CD4-positive, alpha-beta T cell treated with Interleukin-12 subunit alpha and Interleukin-12 subunit beta, for 1 hour (primary cell): ENCODE measurements at places on chromosomes 7 and 10.

DNA sequence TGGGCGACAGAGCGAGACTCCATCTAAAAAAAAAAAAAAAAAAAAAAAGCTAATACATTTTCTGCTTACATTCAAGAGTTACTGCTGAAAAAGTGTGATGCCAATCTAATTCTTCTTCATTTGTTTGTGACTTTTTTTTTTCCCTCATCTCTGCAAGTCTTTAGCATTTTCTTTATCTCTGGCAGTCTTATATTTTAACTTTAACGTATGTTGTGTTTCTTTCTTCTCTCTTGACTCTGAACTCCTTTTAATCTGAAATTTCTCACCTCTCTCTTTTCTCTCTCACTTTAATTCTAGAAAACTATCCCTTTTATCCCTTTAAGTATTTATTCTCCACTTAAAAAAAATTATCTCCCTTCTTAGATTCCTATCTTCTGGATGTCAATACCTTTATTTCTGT is 146.5 kb downstream of the JMJD1C start:
- no peak for DNase-seq

DNA sequence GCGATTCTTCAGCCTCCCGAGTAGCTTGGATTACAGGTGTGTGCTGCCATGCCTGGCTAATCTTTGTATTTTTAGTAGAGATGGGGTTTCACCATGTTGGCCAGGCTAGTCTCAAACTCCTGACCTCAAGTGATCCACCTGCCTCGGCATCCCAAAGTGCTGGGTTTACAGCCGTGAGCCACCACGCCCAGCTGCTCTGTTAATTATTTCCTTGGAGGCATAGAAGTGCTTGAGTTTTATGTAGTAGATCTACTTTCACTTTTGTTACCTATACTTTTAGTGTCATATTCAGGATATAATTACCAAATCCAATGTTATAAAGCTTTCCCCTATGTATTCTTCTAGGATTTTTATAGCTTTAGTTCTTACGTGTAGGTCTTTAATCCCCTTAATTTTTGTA is 1093.0 kb downstream of the GATA3 start:
- DNase-seq = no peak

DNA sequence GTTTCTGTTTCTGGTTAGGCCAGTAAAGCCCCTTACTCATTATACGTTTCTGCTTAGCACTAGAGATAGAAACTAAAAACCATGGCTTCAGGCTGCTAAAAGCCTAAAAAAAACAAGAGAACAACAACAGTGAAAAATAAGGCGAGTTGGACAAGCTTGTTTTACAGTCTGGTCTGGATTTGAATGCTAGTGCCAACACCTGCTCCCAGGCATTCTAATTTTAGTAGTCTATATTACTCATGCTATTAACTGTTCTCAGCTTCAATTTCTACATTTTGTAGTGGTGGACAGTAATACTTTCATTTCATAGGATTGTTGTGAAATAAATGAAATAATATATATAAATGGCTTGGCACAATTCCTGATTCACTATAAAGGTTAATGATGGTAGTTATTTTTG is 108.5 kb downstream of the HBP1 start:
- DNase-seq = no peak

- DNase-seq = no peak
Measured at GRCh38 chr7:110607050-110607857, 483.7 kb upstream of the LRRN3 start.

- no peak for DNase-seq
Measured at GRCh38 chr7:42479816-42480633, 243.0 kb upstream of the GLI3 start.

- no peak for DNase-seq
Measured at GRCh38 chr7:116952635-116953371, 498 bp upstream of the ST7 start.

- no peak for DNase-seq
Measured at GRCh38 chr10:11548768-11549099, 62.7 kb downstream of the USP6NL start.

- DNase-seq = no peak
Measured at GRCh38 chr10:102600816-102601215, 43.5 kb upstream of the TRIM8 start.

GRCh38 chr10:77485847-77486246 is 151.8 kb downstream of the KCNMA1 start:
- DNase-seq = no peak

- DNase-seq = no peak
Measured at GRCh38 chr10:98519841-98520240, 73.1 kb upstream of the HPS1 start.

DNA sequence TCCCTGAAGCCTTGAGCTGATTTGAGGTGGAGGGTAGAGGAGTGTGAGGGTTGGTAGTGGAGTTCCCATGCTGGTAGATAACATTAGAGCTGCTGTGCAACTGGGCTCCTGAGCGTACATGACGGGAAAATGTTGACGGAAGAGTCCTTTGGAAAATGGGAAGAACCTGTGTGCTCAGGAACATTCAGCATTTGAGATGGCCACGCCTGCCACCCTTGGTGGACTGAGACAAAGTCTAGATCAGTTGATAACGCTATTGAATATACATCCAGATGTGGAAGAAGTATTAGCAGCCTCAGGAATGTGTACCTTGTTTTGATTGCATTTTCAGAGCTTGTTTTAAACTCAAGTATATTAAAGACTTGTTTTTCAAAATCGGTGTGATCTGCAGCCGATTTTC is 16.1 kb downstream of the PCBD1 start:
- no peak for DNase-seq

DNA sequence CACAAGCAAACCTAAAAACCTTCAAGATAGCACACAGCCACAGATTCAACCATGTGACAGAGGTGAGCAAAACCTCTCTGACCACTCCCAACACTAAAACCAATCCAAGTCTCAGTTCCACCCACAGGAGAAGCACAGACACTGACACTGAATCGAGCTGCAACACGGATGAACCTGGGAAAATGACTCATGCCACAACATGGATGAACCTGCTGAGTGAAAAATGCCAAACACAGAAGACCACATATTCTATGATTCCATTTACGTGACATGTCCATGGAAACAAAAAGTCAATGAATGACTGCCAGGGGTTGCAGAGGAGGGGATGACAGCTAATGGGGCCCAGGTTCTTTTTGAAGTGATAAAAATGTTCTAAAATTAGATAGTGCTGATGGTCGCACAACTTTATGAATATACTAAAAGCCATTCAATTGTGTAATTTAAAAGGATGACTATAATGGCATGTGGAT is 22.0 kb downstream of the CYTH3 start:
- no peak for DNase-seq

DNA sequence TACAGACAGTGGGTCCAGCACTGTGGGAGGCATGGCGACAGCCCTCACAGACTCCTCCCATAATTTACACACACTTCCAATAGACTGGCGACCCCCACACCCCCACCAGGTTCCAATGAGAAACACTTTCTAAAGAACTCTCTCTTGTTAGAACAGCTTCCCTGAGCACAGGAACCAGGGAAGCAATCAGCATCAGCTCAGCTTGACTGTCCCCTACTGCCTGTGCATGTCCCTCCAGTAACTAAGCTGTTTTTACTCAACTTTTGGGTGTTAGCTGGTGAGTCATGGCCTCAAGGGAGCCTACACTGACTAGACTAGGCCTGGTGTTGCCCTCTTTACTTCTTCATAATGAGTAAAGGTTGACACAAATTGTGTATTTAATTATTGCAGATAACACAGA is 32.6 kb upstream of the HERPUD2 start:
- no peak for DNase-seq

DNA sequence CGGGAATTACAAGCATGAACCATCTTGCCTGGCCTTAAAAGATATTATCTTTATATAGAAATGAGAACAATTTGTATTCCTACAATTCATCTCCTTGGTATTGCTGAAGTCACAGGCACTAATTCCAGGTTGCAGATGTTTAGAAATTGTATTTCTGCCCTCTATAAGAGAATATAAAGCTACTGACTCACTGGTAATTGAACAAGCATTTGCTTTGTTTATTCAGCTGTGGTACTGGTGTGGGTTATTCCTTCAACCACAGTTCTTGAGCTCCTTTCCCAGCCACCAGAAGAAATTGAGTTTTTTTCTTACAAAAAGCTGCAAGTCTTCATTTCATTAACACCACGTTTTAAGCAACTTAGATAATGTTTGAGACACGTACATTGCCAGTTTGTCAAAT is 29.0 kb upstream of the MPP7 start:
- DNase-seq = peak; percentile 52

DNA sequence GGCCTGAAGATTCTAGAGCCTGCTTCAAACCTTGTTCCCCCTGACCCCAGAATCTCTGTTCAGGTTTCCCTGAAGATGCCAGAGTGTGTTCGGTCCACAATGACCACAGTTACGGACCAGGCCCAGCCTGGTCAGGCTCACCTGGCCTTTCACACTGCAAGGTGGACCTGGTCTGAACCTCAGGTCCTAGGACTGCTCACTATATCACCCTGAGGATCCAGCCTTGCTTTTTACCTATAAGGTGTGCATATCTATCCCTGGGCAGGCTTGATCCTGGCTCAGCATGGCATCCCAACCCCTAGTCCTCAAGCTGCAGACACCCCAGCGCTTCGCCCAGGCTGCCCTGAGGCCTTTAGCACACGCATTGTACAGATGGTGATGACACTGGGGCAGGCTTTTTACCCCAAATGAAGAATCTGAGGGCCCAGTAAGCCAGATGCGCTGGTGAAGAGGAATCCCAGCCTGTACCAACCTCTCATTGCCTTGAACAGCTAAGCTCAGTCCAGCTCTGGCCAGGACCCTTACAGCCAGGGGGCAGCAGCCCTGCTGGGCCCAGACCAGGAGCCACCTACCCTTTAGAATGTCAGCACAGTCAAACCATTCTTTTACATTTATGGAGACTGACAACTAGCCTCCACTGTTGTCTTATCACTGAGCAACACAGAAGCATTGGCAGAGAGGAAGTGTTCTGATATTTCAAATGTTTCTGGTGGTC is 28.0 kb downstream of the MAT1A start:
- DNase-seq = no peak

GRCh38 chr10:99292159-99292558 is 37.0 kb upstream of the CNNM1 start:
- DNase-seq = no peak

GRCh38 chr10:89609833-89610346 is 35.2 kb downstream of the PANK1 start:
- DNase-seq = no peak

DNA sequence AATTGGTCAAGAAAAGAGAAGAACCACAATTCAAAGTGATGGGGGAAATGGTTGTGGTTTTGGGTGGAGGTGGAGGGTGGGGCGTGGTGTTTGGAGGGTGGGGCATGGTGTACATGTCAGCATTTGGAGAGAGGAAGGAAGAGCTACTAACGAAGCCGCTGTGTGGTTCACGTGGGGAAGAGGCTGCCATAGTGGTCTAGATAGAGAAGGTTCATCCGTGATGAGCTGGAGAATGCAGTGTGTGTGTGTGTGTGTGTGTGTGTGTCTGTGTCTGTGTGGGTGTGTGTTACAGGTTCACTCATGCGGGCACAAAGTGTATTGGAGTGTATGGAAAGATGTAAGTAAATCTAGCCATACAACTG is 6.1 kb upstream of the VCL start:
- peak; percentile 87 for DNase-seq

DNA sequence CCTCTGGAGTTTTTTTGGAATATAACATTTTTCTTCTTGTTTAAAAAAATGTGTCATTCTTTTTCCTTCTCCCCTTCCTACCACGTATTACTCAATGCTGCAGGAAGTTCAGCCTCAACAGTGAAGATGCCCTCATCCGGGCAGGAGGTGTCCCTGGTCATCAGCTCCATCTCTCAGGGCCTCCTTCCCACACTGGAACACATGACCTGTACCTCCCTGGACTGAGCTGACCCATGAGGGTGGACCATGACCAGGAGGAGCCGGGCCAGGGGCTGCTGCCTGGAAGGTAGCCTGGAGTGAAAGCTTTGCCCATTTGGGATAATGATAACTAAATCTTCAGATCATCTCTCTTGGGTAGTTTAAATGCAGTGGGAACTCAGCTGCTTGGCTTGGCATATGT is 316.5 kb upstream of the ZMIZ1 start:
- no peak for DNase-seq

DNA sequence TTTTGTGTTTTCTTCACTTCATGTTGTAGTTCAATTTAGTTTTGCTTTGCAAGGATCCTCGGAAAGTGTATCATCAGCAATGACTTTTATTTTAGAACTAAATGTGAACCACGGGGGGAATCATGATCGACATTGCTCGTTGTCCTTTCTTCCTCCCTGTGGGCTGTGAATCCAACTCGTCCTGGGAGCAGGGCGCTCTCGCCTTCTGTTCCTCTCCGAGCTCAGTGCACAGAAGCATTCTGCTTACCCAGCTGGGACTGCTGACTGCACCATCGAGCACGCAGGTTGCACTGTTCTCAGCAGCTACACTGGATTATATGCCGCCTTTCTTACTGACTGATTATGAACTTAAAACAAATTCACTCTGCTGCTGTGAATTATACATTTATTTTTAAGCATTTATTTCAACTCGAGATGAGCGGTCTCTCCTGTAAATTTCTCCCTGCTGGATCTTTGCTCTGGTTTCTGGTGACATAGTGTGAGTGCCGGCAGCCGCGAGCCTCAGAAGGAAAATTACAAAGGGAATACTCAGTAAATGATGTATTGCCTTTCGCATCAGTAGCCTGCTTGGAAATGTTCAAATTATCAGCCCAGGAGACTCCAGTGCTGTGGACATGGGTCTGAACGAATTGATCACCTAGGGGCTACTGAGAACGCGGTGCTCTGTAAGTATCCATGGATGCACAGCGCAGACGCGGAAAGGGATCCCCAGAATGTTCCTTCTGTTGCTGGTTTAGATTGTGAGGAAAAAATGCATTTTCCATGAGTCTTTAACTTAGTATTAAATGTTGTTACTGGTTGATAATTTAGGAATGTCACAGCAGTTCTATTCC is 92.6 kb downstream of the PTPRE start:
- DNase-seq = no peak

- no peak for DNase-seq
Measured at GRCh38 chr10:118041316-118041715, 5.4 kb downstream of the RAB11FIP2 start.

GRCh38 chr7:108093851-108094331 is 36.3 kb downstream of the LAMB4 start:
- DNase-seq = no peak

GRCh38 chr10:13658264-13658663 is 71.5 kb downstream of the PRPF18 start:
- DNase-seq = no peak

- DNase-seq = no peak
Measured at GRCh38 chr10:112782200-112782907, 167.7 kb upstream of the TCF7L2 start.

- DNase-seq = no peak
Measured at GRCh38 chr7:94877731-94878670, 29.4 kb upstream of the PPP1R9A start.

GRCh38 chr7:90178679-90179278 is 24.5 kb downstream of the STEAP1 start:
- DNase-seq = no peak

- DNase-seq = no peak
Measured at GRCh38 chr7:27156508-27156898, at the start of gene HOXA7. Gene HOXA7, minus strand, starts transcription at chr7:27156675. Its CDS starts 130 bp downstream, at chr7:27156545.

DNA sequence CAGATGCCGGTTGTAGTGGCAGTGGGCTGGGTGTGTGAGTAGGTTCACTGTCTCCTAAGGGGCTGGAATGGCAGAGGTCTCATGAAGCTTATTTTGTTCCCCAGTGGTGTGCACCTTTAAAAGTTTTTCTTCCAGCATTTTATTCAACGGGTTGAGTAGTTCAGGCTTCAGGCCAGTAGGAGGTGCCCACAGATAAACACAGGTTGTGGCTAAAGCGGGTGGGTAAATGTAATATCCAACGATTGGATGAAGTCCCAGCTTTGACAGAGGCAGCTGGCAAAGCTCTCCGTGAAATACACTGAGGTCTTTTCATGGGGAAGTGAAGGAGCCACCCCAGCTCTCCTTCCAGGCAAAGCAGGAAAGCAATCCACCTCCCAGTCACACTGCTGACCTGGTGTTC is 339.8 kb upstream of the LRRTM3 start:
- DNase-seq = no peak
